ENCODE measurements at places on chromosomes 16 and 17. TPM values are rescaled to one million over a fixed set of nuclear protein-coding genes. Genes with fewer than 3 reads are reported as not detected.
A peak's percentile ranks its signal among the peaks of the same experiment; 100 is the strongest.

GRCh38 chr17:10859051-10859450, 21.2 kb upstream of the PIRT start:
- no peak overlapping the region for H3K4me3 ChIP-seq
- H3K36me3 ChIP-seq: no peaks in the 10 kb centered on the region
- H3K4me1 ChIP-seq: no peaks in the 10 kb centered on the region
- no peaks in the 10 kb centered on the region for H3K27me3 ChIP-seq
- DNase-seq: no peak

- H3K27me3 ChIP-seq: no peaks in the 10 kb centered on the region
- H3K27ac ChIP-seq: no peak overlapping the region
- H3K36me3 ChIP-seq: no peaks in the 10 kb centered on the region
Observed at GRCh38 chr16:15822957-15823356, 33.9 kb downstream of the MYH11 start.

GRCh38 chr17:17416007-17416399, 60.8 kb upstream of the MED9 start:
- no peaks in the 10 kb centered on the region for H3K27me3 ChIP-seq
- H3K27ac ChIP-seq: no peak overlapping the region
- H3K4me1 ChIP-seq: no peaks in the 10 kb centered on the region
- peak; percentile 89 for DNase-seq

DNA sequence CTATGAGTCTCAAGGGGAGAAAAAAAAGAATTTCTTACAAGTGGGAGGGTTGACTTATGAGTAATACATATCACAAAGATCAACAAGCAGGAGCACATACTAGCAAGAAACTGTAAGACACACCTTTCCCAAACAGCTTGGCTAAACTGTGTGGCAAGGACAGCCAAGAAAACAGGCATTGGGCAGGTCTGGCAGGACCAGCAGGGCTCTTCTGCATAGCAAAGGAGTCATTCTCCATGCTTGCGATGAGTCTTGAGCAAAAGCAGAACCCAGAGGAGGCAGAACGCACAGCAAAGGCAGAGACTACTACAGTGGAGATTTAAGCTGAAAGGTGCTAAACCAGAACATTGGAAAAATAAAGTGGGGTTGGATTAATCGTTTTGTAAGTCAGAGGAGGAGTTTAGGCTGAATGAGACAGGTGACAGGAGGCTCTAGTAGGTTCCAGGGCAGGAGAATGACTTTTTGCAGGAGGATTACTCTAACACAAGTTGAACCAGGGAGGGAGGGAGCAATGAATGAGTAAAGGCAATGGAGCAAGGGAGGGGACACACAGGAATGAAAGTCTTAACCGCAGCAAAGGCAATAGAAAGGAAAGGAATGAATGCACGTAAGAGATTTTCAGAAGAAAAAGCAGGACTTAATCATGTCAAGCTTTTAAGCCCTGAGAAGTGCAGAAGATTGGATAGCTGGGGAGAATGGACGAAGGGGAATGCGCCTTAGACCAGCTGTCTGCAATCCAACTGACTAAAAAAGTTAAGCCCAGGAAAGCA, 2.7 kb downstream of the N4BP1 start:
- no peaks in the 10 kb centered on the region for H3K27me3 ChIP-seq
- no peak for DNase-seq
- H3K27ac ChIP-seq: peak overlapping the region; percentile 84
- H3K36me3 ChIP-seq: no peaks in the 10 kb centered on the region
- peaks cover 43% of the 10 kb centered on the region for H3K4me1 ChIP-seq
- peak overlapping the region; percentile 41 for H3K4me3 ChIP-seq

DNA sequence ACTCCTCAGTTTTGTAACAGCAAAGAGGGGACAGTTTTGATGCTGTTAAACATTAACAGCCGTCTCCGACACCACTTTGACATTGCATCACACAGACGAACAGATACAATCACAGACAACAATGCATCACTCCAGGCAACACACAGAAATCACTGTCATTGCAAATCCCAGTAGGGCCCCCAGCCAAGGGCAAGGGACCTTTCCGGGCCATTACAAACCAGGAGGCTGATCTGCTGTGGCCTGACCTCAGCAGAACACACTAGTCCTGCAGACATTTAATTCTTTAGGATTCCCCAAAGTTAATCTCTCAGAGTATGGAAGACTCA, 136.2 kb upstream of the RCVRN start:
- H3K4me1 ChIP-seq: no peaks in the 10 kb centered on the region
- no peaks in the 10 kb centered on the region for H3K27me3 ChIP-seq
- H3K27ac ChIP-seq: no peak overlapping the region
- no peak for DNase-seq

- H3K36me3 ChIP-seq: peaks cover 26% of the 10 kb centered on the region
- no peaks in the 10 kb centered on the region for H3K27me3 ChIP-seq
Observed at GRCh38 chr17:17220529-17220928, 14.4 kb upstream of the PLD6 start.

The RHBDF1 gene
- 15.3 TPM for total RNA-seq

The CCL16 gene
- total RNA-seq: not detected

All from GM23338 (cell line).